ENCODE measurements at places on chromosomes 16 and 17.
A peak's percentile ranks its signal among the peaks of the same experiment; 100 is the strongest.

DNA sequence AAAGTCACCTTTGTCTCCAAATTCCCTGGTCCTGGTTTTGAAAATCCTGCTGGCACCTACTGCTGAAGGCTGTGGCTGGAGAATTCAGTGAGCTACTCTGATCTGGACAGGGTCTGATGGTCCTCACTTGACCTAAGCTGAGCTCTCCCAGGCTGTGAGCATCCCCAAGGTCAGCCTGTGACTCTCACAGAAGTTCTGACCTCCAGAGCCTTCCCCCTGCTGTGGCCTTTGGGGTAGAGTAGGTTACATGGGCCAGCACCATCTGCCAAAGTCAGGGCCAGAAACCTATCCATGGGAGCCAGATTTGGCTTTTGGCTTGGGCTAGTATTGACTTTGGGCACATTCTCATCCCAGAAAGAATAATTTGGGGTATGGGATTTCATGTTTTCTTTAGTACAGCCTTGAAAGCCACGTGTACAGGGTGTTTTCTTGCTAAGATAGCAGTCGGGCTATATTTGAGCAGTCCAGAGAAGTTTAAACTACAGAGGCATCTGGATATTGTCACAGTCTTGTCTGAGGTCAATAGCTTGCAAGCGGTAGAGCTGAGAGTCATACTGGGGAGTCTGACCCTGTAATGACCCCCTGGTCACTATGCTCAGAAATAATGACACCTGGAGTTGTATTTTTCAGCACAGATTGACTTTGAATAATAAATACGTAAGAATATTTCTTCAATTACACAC lies 6.2 kb upstream of the AGRP start:
- DNase-seq = no peak

- DNase-seq = no peak
These were observed 278 bp downstream of the ITGB4 start for GRCh38 chr17:75721463-75722011.

DNA sequence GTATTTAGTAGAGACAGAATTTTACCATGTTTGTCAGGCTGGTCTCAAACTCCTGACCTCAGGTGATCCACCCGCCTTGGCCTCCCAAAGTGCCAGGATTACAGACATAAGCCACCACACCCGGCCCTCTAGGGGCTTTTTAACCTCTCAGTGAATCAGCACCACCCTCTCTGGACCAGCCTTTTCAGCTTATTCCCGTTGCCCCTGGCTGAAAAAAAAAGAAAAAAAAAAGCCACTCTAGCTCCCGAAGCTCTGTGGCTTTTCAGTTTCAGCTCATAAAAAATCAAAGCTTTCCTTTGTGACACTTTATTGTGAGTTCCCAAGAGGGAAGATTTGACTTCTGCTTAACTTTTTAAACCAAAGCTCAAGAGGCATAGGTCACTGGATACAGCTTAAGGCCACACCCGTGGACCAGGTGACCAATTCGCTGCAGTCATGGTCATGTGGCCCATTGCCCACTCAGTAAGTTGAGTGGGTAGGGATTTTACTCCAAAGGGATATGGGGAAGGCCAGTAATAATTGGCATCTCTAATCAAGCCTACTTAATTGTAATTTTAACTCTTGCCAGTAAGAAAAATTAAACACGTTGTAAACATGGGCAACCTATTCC lies 46.6 kb upstream of the MED13 start:
- no peak for DNase-seq

- DNase-seq = no peak
These were observed 2.2 kb upstream of the TMEM94 start for GRCh38 chr17:75454193-75454592.

- peak; percentile 96 for DNase-seq
These were observed 25.0 kb downstream of the HOXB1 start for GRCh38 chr17:48505788-48506187.

DNA sequence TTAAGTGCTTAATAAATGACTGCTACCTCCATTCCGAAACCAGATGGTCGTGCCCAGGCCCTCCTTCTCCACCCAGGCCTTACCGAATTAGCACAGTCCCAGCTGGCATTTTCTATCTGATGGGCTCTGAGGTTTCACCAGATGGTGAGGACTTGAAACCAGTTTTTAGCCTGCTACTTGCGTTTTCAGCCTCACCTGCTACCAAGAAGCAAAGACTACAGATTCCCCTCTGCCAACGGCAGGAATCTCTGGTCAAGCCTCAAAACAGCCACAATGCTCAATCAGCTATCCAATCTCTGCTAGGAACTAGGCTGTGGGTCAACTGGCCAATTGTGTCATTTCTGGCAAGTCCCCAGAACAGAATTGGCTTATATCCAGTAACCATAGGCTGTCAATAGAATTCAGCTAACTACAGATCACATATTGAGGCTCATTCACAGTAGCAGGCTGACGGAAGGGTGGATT lies 11.7 kb downstream of the PECAM1 start:
- DNase-seq = no peak

- peak; percentile 89 for DNase-seq
These were observed at the start of gene CACNB1 for GRCh38 chr17:39197380-39198185. Gene CACNB1 (minus strand): TSS chr17:39197669. CDS start chr17:39197495, 174 bp downstream.

GRCh38 chr17:44004077-44004760 lies at the start of gene NAGS:
Gene NAGS (plus strand): TSS chr17:44004622. CDS start chr17:44004664, 42 bp downstream.
- DNase-seq = no peak

All from NCI-H146 (cell line).